ENCODE measurements at places on chromosomes 6 and 20.

DNA sequence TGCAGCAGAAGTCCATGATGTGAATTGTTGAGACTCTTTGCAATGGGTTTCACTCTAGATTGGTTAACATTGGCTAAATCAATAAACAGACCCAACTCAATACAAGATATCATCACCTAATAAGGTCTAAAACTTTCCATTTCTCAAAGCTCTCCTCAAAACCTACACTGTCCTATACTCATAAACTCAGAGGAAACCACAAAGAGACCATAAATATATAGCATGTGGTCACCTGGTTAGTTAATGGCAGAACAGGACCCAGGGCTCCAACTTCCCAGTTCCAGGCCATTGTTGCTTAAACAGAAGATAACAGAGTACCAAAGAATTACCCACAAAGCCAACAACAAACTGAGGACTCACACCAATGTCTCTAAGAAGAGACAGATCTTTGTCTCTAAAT is 12.0 kb downstream of the RTN4IP1 start:
- DNase-seq = no peak

DNA sequence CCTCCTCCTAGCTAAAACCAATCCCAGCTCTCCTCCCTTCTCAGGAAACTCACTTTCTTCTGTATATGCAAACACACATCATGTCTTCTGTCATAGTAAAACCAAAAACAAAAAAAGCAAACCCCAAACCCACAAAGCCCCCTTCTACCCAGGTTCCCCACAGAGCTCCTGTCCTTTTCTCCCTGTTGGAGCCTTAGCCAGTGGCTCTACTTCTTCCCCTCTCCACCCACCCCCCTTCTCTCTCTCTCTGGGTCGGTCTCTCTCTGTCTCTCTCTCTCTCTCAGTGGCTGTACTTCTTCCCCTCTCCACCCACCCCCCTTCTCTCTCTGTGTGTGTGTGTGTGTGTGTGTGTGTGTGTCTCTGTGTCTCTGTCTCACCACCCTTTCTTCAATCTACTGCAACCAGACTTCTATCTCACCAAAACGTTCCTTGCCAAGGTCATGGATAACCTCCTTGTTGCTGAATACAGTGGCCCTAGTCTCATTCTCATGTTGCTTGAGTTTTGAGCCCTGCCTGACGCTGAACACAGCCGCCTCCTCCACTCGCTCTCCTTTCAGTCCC is 8.7 kb upstream of the OSER1 start:
- no peak for DNase-seq

DNA sequence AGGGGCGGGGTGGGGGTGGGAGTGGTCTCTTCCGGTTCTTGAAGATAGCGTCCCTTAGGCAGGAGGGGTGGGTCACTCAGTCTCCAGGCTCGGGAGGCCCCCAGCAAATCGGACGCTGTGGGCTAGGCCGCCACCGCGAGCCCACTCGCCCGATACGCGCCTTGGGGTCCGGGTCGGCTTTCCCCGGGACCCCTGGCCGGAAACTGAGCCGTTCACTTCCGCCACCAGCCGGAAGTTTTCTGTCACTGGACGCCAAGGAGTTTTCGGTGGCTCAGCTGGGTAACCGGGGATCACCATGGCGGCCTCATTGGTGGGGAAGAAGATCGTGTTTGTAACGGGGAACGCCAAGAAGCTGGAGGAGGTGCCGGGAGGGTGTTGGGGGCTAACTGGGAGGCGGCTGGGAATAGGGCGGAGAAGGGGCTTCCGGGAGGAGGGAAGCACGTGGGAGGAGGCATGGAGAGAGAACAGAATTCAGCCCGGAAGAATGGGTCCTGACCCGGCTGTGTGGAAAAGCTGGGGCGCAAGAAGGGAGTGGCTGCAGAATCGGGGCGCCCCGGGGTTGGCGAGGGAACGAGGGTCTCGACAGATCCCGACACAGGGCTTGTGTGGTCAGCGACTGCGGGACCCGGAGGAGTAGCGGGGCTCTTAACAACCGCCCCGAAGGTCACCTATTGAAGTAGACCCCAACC is at the start of gene ITPA:
ITPA (plus strand) TSS at position 242 of the 689 bp plus-strand sequence; CDS start at position 296, 54 bp downstream.
- peak; percentile 39 for DNase-seq

DNA sequence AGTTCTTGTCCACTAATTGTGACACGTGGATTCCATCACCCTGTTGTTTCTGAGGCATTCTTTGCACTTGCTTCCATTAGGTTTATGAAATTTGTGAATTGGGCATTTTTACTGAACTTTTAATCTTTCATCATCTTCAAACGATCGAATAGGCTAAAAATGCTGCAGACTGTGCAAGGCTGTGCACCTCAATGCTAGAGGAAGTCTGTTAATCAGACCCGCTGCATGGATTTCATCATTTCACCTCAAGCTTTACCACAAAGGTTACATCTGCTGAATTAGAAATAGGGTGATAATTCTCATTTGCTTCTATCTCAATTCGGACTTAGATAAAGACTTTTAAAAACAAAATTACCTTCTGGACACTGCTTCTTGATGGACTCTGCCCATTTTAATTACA is 27.8 kb upstream of the F13A1 start:
- DNase-seq = no peak

GRCh38 chr6:113565306-113565705 is 291.8 kb upstream of the MARCKS start:
- DNase-seq = no peak

GRCh38 chr6:27894839-27895762 is 17.1 kb downstream of the OR2B2 start:
- DNase-seq = no peak

DNA sequence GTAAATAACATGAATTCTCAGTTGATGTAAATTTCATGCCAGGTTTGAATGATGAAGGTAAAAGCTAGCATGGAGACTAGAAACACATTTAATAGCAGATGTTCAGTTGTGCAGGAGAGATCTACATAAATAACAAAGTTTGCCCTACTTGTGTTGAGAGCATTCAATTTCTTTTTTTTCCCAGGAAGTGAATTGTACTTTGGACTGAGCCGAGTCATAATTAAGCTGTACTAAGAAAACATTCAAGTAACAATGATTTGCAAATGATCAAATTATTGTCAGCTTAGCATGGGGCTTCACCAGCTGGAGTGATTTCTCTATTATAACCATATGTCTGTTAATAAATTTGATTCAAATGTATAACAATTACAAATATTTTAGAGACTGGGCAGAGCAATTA is 893.5 kb upstream of the MAP3K7 start:
- no peak for DNase-seq

- DNase-seq = no peak
Measured at GRCh38 chr6:1613688-1614447, 4.2 kb downstream of the FOXC1 start.
